ENCODE measurements at places on chromosomes 1 and 21. TPM values are rescaled to one million over a fixed set of nuclear protein-coding genes. Genes with fewer than 3 reads are reported as not detected.

GRCh38 chr1:185838111-185838510 lies 103.9 kb downstream of the HMCN1 start:
- no peaks in the 10 kb centered on the region for H3K27me3 ChIP-seq
- H3K36me3 ChIP-seq: no peaks in the 10 kb centered on the region
- H3K4me3 ChIP-seq: no peak overlapping the region
- no peak for DNase-seq
- H3K4me1 ChIP-seq: no peaks in the 10 kb centered on the region

Gene ADCY10
- 0.09 TPM for total RNA-seq

Gene ERVH48-1
- not detected for total RNA-seq

Gene DPYD
- 91.9 TPM for total RNA-seq

Gene PLCH2
- 3.8 TPM for total RNA-seq

GRCh38 chr1:100074604-100075395 lies 57.9 kb downstream of the SASS6 start:
- H3K4me3 ChIP-seq: no peak overlapping the region
- H3K36me3 ChIP-seq: peaks cover 71% of the 10 kb centered on the region
- no peaks in the 10 kb centered on the region for H3K4me1 ChIP-seq
- no peak overlapping the region for H3K27ac ChIP-seq
- DNase-seq: no peak

DNA sequence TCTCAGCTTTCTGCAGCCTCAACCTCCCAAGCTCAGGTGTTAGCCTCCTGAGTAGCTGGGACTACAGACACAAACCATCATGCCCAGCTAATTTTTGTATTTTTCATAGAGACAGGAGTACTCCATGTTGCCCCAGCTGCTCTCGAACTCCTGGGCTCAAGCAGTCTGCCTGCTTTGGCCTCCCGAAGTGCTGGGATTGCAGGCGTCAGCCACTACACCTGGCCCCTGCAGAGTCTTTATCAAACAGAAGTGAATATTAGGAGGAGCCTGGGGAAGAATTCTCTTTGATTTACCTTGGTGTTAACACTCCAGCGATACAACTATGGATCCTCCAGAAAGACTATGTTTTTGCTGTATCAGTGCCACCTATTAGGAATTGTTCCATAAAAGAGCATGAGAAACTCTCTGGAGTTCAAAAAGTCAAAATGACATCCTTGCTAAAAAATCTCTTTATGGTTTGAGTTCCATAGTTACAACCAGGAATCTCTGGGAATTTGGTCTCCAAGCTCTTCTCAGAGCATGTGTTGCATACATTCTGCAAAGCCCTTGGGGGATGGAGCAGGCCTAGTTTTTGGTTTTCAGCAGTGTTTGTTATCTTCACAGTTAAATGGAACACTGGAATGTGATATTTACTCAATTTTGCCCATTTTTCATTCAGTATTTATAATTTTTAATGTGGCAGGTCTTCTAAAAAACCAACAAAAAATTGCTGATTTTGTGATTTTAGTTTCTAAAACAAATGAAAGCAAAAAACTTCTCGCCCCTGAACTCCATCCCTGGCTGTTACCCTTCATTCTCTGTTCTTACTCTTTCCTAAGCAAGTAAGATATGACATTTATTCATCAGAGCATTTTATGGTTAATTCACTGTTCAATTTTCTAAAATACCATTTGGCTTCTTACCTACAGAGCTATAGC lies 77.3 kb downstream of the OLFML2B start:
- no peak overlapping the region for H3K27ac ChIP-seq
- no peaks in the 10 kb centered on the region for H3K4me1 ChIP-seq
- DNase-seq: no peak
- peaks cover 27% of the 10 kb centered on the region for H3K36me3 ChIP-seq
- no peaks in the 10 kb centered on the region for H3K27me3 ChIP-seq

GRCh38 chr1:223837206-223837605 lies 8.5 kb downstream of the TP53BP2 start:
- DNase-seq: no peak
- no peak overlapping the region for H3K4me3 ChIP-seq
- H3K27me3 ChIP-seq: no peaks in the 10 kb centered on the region
- no peaks in the 10 kb centered on the region for H3K36me3 ChIP-seq

DNA sequence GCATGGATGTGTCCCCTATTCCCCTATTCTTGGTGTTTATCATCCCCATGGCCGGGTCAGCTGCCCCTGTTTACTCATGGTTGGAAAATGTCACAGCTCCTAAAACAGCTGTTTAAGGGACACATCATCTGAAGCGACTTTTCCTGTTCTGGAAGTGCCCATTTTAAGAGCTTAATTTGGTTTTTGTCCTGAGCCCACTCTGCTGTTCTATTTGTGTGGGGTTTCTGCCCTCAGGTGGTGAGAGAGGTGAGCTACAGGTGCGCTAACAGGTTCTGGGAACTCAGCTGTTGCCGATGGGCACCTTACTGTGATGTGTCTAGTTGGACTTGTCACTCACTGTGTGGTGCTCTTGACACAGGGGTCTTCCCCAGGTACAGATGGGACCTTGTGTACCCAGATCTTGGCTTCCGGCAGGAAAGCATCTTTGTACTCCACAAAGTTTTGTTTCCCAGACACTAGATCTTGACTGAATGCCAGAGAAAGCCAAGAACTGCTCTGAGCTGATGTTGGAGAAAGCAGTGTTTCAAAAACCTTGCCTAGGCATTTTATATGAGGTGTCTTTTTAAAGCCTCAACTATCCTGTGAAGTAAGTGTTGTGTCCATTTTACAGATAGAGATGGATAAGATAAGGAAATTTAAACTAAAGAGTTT lies 59.0 kb upstream of the CD1D start:
- H3K36me3 ChIP-seq: no peaks in the 10 kb centered on the region
- H3K4me1 ChIP-seq: peaks cover 7% of the 10 kb centered on the region
- DNase-seq: no peak
- peaks cover 34% of the 10 kb centered on the region for H3K27me3 ChIP-seq
- no peak overlapping the region for H3K27ac ChIP-seq
- no peak overlapping the region for H3K4me3 ChIP-seq

All from lower lobe of right lung (tissue), 2 donors.